ENCODE measurements at places on chromosomes 12 and 14. TPM values are rescaled to one million over a fixed set of nuclear protein-coding genes. Genes with fewer than 3 reads are reported as not detected.

The PLA2G1B gene
- total RNA-seq = 0.09 TPM

GRCh38 chr12:22287776-22288621, 46.5 kb downstream of the ST8SIA1 start:
- DNase-seq = no peak

DNA sequence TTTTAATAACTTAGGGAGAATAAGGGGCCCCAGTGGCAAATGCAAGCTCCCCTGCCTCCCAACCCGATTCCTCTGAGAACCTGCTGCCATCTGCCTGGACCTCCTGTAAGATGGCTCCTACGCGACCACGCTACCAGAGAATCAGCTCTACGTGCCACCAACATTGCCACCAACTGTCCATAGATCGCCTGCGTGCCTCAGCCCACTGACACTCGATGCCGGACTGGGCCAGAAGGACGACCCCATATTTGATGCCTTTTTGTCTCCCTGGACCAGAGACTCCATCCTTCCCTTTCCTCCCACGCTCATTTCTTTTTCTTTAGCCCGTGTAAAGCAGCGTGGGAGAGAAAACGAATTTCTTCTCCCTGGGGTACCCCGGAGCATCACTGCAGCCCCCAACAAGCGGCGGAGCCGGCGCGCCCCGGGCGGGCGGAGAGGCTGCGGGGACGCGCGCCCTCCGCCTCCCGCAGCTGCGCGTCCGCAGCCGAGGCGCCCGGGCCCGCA, 565 bp upstream of the KLHL42 start:
- no peak for DNase-seq

The RACGAP1 gene
- total RNA-seq = 50.1 TPM

DNA sequence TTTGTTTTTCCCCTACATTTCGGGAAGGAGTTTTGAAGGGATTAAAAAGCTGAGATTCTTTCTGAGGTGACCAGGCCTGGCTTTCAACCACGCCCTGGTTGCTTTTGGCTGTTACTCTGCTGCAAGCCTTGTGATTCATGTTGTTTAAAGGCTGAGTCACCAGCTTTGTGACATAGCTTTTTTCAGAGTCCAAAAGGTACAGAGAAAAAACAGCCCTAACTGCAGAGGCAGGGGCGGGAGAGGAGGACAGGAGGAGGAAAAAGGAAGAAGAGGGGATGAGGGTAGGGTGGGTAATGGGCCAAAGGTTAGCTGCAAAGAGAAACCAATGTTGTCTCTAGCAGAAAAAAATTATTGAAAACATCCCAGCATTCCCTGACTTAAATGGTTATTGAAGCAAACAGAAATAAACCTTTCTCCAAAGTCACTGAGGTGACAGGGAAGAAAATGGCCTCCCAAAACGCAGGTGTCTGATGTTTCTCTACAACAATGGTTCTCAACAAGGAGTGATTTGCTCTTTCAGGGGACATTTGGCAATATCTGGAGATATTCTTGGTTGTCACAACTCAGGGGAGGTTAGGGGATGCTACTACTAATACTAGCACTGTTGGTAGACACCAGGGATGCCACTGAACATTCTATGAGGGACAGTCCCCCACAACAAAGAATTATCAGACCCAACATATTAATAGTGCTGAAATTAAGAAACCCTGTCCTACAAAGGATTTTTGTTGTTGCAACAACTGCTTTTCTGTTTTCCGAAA, 2.1 kb upstream of the UBC start:
- no peak for DNase-seq

GRCh38 chr12:49853671-49854070, 10.8 kb upstream of the BCDIN3D start:
- no peak for DNase-seq

The ABHD12B gene
- 1.0 TPM for total RNA-seq

The LTBP2 gene
- total RNA-seq = 2.6 TPM

GRCh38 chr14:87186737-87187136, 806.2 kb downstream of the GALC start:
- no peak for DNase-seq

DNA sequence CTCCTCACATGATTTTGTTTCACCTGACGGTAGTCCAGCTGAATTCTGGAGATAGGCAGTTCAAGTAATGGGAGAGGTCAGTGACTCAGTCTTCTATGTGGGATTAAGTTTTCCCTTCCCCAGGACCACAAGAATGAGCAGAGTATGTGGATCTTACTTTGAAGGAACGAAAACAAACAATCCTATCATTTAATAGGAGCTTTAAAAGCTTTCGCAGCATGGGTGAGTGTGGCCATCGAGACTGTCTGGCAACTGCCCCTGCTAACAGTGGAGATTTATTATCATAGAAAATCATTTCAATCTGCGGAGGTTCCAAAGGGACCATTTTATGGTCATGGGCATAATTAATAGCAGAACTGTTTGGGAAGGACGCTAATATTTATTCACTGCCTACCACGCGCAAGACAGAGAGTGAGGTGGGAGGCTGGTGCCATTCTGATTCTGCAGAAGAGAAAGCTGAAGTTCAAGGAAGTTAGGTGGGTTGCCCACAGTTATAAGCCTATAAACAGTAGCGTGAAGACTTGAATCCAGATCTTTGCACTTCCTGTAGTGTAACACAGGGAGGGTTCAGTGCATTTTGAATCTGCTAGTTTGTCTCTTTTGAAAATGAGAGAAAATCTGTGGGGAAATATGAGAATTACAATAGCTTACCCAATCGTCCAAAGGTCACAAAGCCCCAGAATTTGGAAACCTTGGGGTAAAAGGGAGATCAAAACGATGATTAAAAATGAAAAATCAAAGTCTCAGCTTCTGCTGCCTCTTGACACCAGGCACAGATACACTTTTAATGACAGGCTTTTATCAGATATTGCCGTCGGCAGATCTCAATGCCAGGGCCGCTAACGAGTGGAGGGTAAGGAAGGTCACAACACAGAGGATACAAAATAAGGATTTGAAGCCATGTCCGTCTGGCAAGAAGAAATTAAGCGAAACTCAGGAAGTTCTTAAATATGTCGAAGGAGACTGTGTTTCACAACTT, 209.6 kb downstream of the CRADD start:
- DNase-seq = no peak

The RNASE4 gene
- 1.7 TPM for total RNA-seq

The AMN gene
- 2.0 TPM for total RNA-seq

- peak; percentile 88 for DNase-seq
Measured at GRCh38 chr14:70655110-70655826, 13.6 kb downstream of the TTC9 start.

- no peak for DNase-seq
Measured at GRCh38 chr14:94088516-94088915, 7.4 kb downstream of the IFI27L1 start.

DNA sequence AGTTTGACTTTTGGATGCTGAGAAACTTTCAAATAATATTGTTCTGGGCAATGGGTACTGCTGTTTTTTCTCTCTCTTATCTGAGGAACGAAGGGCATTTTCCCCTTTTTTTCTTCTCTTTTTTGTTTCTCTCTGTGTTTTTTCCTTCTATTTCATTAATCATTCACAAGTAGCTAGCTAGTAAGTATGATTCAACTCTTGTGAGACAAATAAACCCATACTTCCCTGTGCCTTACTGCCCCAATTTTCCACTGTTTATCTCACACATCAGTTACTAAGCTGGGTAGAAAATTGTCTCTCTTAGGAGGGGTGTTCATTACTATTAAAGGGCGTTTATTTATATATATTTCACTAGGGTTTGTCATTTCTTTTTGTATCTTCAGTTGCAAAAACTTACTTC, 437.6 kb downstream of the RERGL start:
- no peak for DNase-seq

DNA sequence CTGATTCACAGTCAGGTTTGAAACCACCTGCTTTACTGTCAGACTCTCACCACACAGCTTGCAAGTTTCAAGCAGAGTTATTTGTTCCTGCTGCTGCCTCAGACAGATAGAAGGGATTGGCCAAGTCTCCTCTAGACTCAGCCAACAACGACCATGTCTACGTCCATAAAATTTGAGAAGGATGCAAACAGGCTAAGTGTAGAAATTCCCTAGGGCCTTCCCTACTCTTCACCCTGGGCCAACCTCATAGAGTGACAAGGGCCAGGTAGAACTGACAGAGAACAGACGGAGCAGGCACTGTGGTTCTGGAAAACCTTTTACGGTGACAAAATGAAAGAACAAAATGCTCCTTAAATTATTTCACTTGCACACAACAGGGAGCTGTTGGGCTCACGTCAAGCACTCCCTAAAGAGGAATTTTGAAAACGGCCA, 39.5 kb downstream of the CLIP1 start:
- DNase-seq = no peak

- no peak for DNase-seq
Measured at GRCh38 chr12:65830305-65830704, 6.0 kb downstream of the HMGA2 start.

The RIN3 gene
- total RNA-seq = 6.2 TPM

DNA sequence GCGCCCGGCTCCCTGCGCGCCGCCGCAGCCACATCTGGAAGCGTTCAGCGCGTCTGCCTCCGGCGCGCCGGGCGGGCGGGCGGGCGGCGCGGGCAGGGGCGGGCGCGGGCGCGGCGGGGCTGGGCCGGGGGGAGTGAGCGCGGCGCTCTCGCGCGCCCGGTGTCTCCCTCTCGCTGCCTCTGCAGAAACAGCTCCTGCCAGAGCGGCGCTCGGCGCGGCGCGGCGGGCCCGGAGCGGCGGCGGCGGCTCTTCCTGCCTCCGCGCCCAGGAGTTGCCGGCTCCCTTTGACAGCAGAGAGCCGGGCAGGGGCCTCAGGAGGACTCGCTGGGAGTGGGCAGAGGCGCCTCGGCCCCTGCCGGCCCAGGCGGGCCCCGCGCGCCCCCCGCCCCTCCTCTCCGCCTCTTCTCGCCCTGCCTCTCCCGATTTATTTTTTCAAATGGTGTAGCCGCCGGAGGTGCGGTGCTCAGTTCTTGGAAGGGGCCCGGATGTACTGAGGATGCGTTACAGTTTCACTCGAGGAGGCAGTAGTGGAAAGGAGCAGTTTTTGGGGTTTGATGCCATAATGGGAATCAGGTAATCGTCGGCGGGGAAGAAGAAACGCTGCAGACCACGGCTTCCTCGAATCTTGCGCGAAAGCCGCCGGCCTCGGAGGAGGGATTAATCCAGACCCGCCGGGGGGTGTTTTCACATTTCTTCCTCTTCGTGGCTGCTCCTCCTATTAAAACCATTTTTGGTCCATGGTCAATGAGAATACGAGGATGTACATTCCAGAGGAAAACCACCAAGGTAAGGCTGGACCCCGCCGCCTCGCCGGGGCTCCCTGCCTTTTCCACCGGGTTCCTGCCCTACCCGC, at the start of gene CACNA1C:
TSS of gene CACNA1C (plus strand) at position 162 of the 853 bp plus-strand sequence. CDS start at position 738, 576 bp downstream.
- no peak for DNase-seq

GRCh38 chr12:106625976-106626375, 43.2 kb downstream of the RFX4 start:
- DNase-seq = no peak

GRCh38 chr14:21528381-21529348, 2.5 kb upstream of the SALL2 start:
- DNase-seq = no peak

DNA sequence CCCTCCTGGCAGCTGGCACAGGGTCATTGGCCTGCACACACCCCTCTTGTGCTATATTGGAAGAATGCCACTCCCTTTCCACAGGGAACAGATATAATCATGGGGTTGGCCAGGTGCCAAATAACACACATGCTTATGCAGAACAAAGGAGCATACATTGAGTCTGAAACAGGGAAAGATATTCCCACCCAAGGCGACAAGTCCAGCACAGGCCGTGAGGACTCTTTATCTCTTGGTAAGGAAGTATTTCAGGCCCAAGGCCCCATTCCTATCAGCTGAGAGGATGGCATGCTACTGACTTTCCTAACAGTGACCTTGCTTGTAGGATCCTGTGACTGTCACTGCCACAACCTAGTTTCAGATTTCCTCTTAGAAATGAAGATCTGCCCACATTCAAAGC, 59.0 kb upstream of the STXBP6 start:
- no peak for DNase-seq

DNA sequence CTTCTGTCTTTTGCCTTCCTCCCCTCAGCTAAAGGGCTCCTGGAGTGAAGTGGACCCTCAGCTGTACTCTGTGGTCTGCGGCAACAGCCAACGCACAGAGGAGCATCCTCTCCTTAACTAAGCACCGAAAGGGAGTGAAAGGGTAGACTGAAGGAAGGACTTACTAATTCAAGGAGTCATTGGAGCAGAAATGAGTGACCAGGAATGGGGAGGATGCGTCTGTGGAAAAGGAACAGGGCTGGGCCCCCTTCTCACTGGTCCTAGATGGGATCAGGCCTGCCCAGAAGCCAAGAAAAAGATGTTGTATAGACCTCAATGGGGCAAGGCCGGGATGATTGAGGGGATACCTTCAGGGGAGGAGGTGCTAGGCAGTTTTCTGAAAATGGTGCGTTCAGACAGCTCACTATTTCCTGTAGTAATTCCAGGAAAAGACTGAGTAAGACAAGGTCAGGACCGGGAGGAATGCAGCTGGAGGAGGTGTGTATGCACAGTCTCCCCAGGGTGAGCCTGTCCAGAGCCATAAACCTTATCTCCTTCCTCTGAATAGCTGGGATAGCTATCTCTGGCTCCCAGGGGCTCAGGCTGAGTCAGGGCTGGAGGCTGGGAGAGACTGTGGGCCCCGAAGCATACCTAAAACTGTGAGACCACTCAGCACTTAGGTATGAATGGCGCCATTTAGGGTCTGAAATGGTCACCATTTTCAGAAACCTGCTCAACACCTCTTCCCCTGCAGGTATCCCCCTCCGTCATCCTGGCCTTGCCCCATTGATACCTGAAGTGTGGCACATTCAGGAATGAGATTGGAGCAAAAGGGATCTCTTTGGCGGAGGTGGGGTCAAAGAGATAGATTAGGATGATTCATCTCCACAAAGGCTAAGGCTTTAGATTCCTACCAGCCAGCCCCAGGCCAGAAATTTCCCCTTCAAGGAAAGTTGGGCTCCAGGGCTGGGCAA, 20.2 kb upstream of the KRT8 start:
- DNase-seq = no peak

DNA sequence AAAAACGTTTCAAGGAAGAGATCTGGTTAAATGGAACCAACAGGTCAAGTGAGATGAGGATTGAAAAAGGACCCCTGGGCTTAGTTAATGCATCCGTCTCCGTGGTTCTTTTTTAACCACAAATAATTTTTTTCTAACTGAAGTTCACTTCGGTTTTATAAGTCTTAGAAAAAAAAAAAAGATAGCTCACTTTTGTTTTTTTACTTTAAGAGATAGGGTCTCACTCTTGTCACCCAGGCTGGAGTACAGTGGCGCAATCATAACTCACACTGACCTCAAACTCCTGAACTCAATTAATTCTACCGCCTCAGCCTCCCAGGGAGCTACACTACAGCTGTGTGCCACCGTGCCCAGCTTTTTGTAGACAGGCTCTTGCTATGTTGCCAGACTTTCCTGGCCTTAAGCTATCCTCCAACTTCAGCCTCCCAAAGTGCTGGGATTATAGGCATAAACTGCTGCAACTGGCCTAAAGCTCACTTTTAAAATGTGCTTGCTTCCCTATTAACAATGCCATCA, 11.8 kb downstream of the HNRNPC start:
- no peak for DNase-seq
